Calu3 (cell line): ENCODE measurements at places on chromosomes 2 and 18. TPM values are rescaled to one million over a fixed set of nuclear protein-coding genes. Genes with fewer than 3 reads are reported as not detected.

Gene C2orf72
- total RNA-seq, result 0.66 and 0.83 TPM in 2 replicates

Gene ANO7
- 7.7 and 8.0 TPM in 2 replicates for total RNA-seq

Gene PMAIP1
- 56.1 and 75.4 TPM in 2 replicates for total RNA-seq

Gene PLEKHB2
- total RNA-seq, result 112 and 113 TPM in 2 replicates

Gene STEAP3
- 28.3 and 30.5 TPM in 2 replicates for total RNA-seq

Gene RBM43
- 5.2 and 6.1 TPM in 2 replicates for total RNA-seq

Gene QPCT
- total RNA-seq, result 7.4 and 8.9 TPM in 2 replicates

Gene SERPINB4
- total RNA-seq, result 0.76 TPM in 1 of 2 replicates, not detected in the other

Gene CD302
- total RNA-seq, result 3.4 and 5.4 TPM in 2 replicates

Gene MC2R
- not detected in 2 replicates for total RNA-seq

Gene TNFAIP6
- total RNA-seq, result 1.7 and 2.7 TPM in 2 replicates

Gene RAPH1
- total RNA-seq, result 126 and 141 TPM in 2 replicates

Gene ANKRD29
- total RNA-seq, result 6.9 and 7.8 TPM in 2 replicates

Gene ITGB6
- 50.0 and 84.8 TPM in 2 replicates for total RNA-seq

Gene ANKRD30BL
- total RNA-seq, result not detected in 2 replicates

Gene PLEK
- not detected in 2 replicates for total RNA-seq

Gene FOXD4L1
- total RNA-seq, result 0.92 and 1.0 TPM in 2 replicates

Gene SPTBN1
- 611 and 687 TPM in 2 replicates for total RNA-seq

GRCh38 chr18:67876871-67877270, 360.4 kb upstream of the DSEL start:
- no peak for DNase-seq

DNA sequence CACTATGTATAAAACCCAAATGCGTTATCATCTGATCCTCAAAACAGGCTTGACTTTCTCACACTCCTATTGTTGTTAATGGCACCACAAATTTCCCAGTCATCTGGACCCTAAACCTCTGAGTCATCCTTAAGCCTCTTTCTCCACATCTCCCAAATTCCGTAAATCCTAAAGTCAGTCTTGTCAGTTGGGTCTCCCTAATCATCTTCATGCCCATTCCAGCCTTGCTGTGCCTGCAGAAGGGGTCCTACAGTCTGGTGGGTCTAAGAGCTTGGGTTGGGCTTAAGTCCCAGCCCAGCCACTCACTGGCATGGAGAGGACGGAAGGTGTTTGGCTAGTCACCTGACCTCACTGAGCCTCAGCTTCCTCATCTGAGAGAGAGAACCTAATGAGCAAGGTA, 265.1 kb upstream of the SIX3 start:
- DNase-seq, result no peak

GRCh38 chr18:24778810-24779418, 318.5 kb downstream of the HRH4 start:
- DNase-seq, result peak; percentile 24

GRCh38 chr2:86331384-86331783, 6.0 kb downstream of the REEP1 start:
- no peak for DNase-seq

GRCh38 chr2:221205103-221205673, 366.9 kb downstream of the EPHA4 start:
- no peak for DNase-seq

DNA sequence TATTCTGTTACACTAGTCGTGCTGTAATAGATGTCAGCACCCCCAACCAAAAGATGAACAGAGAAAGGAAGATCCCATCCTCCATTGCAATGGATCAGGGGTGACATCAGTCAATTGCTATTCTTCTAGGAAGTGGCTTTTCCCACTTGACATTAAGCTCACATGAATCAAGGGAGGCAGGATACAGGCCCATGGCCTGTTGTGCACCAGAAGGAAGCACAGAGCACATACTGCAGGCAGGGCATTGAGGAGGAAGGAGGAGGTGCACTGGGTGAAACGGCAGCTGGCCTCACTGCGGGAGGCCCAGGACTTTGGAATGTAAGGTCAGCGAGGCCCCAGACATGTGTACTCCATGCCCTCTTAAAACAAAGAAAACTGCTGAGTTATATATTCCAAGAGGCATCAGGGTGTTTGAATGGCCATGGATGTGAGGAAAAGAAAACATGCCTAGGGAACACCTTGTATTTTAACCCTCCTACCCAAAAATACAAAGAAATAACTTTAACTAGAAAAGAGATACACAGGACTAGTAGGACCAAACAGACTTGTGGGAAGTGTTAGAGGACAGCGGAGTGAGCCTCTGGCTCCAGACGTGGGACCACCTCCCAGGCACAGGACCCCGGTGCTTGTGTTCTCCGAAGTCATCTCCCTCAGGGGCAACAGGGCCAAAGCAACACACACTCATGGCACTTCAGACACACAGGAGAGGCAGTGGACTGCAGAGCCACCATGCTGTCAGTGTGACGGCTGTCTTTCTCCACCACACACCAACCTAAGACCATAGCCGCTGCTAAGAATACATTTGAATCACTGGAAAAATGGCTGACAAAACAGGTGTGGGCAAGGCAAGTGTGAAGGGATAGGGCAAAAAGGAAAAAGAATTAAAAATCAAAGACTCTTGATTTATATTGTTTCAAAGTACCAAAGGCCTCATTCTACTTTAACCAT, 51.4 kb upstream of the RIOK3 start:
- DNase-seq, result peak; percentile 38

- DNase-seq, result no peak
These were observed 62.5 kb downstream of the SPHKAP start for GRCh38 chr2:228118940-228119339.

- DNase-seq, result no peak
These were observed 36.7 kb downstream of the FTCDNL1 start for GRCh38 chr2:199814101-199814816.

- no peak for DNase-seq
These were observed 123.5 kb downstream of the TANC1 start for GRCh38 chr2:159091976-159092375.

GRCh38 chr2:11446733-11447248, 19.2 kb downstream of the E2F6 start:
- peak; percentile 51 for DNase-seq

GRCh38 chr18:33606621-33607020, 28.6 kb downstream of the ASXL3 start:
- no peak for DNase-seq

- no peak for DNase-seq
These were observed 2.7 kb downstream of the CHAC2 start for GRCh38 chr2:53770264-53770663.

DNA sequence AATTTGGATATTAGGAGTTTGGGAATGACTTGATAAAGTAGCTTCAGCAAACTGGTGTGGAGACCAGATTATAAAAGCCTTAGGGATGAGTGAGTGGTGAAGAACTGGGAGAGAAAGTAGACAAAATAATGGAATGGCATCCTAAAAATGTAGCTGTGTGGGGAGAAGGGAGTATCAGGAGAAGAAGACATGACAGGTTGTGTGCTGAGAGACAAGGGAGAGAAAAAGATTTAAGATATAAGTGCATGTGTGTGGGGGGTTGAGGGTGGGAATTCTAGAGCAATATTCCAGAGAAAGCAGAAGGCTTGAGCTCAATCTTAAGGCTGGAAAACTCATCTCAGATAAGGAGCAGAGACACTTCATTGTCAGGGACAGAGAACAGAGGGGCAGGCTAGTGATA, 159.5 kb downstream of the HNMT start:
- no peak for DNase-seq

- no peak for DNase-seq
These were observed 317.3 kb upstream of the THUMPD2 start for GRCh38 chr2:40096360-40096759.

GRCh38 chr2:148021886-148022285, 995 bp downstream of the MBD5 start:
- DNase-seq, result no peak

GRCh38 chr2:161416708-161417437, 776 bp downstream of the TBR1 start:
- DNase-seq, result no peak

DNA sequence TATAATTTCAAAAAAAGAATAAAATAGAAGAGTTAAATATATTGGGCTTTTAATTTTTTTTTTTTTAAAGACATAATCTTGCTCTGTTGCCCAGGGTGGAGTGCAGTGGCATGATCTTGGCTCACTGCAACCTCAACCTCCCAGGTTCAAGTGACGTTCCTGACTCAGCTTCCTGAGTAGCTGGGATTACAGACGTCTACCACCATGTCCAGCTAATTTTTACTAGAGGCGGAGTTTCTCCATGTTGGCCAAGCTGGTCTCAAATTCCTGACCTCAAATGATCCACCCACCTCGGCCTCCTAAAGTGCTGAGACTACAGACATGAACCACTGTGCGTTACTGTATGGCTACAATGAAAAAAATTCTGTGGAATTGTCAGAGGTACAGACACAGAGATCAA, 98.1 kb upstream of the RGPD4 start:
- DNase-seq, result no peak

DNA sequence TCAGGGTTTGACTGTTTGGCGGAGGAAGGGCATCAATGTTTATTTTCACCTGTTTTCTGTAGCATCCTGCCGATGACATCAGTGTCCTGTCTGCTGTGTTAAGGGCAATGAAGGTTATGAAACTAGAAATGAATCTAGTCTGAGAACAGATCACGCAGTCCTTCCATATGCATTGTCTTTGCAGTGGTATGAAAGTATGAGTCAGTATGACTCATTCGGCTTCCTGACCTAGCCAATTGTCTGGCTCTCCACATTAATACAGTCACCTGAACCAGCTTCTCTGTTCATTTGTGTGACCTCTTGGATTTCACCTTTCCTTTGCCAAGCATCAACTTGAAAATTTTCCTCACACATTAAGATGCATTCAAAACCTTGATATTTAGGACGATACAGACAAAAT, 353.8 kb downstream of the RND3 start:
- peak; percentile 62 for DNase-seq

- DNase-seq, result peak; percentile 87
These were observed at the start of gene FAM161A for GRCh38 chr2:61853847-61854563. Gene FAM161A (minus strand): TSS chr2:61854060. CDS start chr2:61854041, 19 bp downstream.

DNA sequence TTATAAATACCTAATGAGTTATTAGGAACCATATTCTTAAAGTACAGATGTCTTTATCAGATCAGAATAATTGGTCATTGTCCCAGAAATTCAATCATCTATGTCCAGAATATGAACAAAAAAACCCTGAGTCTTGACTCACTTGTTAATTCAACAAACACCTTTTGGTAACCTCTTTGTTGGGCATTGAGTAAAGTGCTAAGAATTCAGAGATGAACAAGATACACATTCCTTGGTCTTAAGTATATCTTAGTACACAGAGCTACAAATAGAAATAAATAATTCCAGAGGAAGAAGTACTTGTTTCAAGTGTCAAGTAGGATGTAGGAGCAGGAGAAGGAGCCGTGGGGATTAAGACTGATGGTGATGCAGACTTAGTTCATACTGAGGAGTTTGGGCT, 798.1 kb downstream of the CPS1 start:
- no peak for DNase-seq

DNA sequence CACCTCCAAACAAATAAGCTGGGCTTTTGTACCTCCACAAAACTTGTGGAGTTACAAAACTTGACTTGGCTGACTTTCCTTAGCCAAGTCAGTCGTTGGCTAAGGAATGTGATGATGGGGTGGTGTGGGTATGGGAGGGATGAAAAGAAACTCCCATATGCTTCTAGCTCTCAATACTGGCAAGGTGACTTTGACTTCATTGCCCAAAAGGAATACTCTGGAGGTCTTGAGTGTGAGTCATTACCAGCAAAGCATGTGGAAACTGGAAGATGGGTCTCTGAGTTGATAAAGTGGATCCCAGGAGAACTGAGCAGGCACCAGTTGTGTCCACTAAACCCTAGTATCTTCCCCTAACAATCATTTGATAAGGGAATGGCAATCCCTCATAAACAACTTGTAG, 226.7 kb downstream of the GULP1 start:
- DNase-seq, result no peak

GRCh38 chr2:2016651-2017311, 272.5 kb upstream of the PXDN start:
- no peak for DNase-seq

DNA sequence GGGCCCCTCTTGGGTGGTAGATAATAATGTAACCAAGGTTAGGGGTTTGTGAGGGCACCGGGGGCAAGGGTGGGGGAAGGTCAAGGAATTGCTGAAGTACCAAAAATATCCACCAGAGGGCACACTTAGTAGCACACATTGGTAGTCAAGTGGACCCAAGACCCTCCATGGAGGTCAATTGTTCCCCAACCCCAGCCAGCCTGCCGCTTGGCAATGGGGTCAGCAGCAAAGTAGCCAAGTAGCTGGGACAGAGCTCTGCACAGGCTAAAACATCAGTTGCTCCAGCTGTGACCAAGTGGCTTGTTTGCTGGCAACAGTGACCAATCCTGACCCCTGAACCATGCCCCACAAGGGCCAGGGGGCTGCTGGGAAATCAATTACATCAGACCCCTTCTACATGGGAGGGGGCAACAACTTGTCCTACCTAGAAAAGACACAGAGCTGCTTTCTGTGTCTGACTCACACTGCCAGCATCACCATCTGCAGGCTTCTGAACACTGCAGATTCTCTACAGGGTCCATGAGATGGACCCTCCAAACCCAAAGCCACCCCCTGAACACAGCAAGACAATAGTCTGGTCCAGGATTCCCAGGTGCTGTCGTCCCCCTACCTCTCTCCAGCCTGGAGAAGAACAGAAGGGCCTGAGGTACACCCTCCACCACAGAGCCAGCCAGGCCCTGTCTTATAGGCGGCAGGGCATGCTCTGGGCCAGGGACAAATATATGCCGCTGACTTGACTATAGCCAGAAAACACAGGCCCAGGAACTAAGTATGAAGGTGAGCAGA, 76.0 kb downstream of the EMX1 start:
- peak; percentile 55 for DNase-seq

GRCh38 chr18:23864624-23865023, 149.9 kb upstream of the TTC39C start:
- no peak for DNase-seq

- peak; percentile 18 for DNase-seq
These were observed 48.5 kb downstream of the SERPINB7 start for GRCh38 chr18:63823516-63824219.

- peak; percentile 47 for DNase-seq
These were observed 19.4 kb downstream of the RRM2 start for GRCh38 chr2:10141736-10142639.

DNA sequence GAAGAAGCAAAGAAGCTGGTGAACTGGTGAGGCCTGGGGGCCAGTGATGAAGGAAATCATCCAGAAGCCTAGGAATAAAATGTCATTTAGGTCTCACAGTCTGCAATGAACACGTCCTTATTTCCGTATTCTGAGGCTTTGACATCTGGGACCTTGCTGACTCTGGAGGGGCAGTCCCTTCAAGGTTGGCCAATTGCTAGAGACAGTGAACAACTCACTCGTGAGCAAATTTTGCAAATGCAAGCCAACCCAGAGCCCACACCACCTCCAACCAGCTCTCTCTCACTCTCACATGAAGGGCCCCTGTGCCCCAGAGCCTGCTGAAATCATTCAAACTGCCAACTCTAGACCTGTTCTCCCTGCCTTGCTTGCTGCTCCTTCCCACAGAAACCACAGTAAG, 279.1 kb upstream of the LYPD1 start:
- DNase-seq, result no peak

- DNase-seq, result no peak
These were observed 503 bp downstream of the ZNF513 start for GRCh38 chr2:27379836-27380625.

GRCh38 chr18:77059294-77059916, 73.2 kb downstream of the MBP start:
- DNase-seq, result peak; percentile 82
